Endothelial cell of coronary artery (primary cell): ENCODE measurements at places on chromosomes 12 and 14. TPM values are rescaled to one million over a fixed set of nuclear protein-coding genes. Genes with fewer than 3 reads are reported as not detected.

The ACOT4 gene
- 0.27 and 0.38 TPM in 2 replicates for total RNA-seq

The PFDN5 gene
- 563 and 625 TPM in 2 replicates for total RNA-seq

The TEX22 gene
- 0.09 and 0.27 TPM in 2 replicates for total RNA-seq

The BMP4 gene
- total RNA-seq, result 28.3 and 62.3 TPM in 2 replicates

The CIROP gene
- not detected in 2 replicates for total RNA-seq
